T-helper 9 cell (primary cell): ENCODE measurements at places on chromosomes 3 and 15.

- no peak for DNase-seq
These were observed 3.2 kb downstream of the XCR1 start for GRCh38 chr3:46024131-46024530.

GRCh38 chr3:27166888-27167287 lies 202.3 kb downstream of the NEK10 start:
- no peak for DNase-seq

DNA sequence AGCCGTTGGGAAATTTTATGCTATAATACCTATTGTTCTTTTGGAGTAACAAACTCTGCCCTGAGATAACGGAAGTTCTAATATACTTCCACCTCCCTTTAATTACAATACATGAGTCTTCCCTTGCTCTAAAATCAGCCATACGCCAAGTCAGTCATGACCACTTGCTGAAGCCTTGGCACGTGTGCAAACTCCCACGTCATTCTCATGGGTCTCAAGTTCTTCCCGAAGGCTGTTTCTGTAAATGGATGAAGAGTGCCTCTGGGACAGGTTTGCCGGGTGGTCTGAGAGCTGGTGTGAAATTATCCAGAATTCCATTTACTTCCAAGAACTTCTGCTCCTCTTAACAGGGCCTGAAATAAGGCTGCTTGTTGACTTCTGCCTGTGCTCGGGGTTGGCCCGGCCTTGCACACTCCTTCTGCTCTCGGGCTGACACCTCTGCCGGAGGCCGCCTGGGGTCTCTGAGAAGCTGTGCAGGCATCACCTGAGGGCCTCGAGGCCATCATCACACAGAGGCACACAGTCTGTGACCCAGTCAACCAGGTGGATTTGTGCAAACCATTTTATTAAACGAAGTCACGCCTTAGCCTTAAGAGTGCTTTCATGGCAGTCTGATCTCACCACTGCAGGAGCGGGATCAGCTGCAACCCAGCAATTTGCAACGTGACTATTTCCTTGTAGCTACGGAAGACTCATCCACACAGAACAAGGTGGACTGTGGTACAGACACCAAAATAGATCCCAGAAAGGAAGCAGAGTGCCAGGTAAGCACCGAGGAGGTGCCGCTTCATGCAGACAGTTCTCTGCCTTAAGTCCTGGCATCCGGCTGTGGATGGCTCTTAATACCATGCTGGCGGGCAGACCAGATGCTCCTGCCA lies 120.1 kb downstream of the ADAMTS17 start:
- DNase-seq: no peak

GRCh38 chr3:138072796-138073195 lies 42.6 kb downstream of the DZIP1L start:
- no peak for DNase-seq

GRCh38 chr15:66698318-66698961 lies 3.6 kb upstream of the SMAD6 start:
- no peak for DNase-seq

- DNase-seq: no peak
These were observed 30.8 kb upstream of the LMCD1 start for GRCh38 chr3:8470801-8471200.

DNA sequence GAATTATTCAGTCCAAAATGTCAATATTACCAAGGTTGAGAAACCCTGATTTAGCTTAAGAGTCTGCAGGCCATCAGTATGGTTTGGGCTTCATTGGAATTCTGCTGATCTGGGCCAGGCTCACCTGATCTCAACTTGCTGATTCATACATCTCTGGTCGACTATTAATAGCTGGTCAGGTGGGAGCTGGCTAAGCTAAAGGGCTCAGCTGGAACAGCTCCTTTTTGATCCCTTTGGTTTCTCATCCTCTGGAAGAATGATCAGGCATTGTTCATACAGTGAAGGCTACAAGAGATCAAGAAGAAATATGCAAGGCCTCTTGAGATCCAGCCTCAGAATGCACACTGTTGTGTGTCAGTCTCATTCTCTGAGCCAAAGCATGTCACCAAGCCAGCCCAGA lies 123.3 kb upstream of the MME start:
- no peak for DNase-seq

- DNase-seq: no peak
These were observed 274.2 kb downstream of the ZIC4 start for GRCh38 chr3:147132168-147132567.

- DNase-seq: no peak
These were observed 686.9 kb downstream of the GRM7 start for GRCh38 chr3:7547826-7548225.

DNA sequence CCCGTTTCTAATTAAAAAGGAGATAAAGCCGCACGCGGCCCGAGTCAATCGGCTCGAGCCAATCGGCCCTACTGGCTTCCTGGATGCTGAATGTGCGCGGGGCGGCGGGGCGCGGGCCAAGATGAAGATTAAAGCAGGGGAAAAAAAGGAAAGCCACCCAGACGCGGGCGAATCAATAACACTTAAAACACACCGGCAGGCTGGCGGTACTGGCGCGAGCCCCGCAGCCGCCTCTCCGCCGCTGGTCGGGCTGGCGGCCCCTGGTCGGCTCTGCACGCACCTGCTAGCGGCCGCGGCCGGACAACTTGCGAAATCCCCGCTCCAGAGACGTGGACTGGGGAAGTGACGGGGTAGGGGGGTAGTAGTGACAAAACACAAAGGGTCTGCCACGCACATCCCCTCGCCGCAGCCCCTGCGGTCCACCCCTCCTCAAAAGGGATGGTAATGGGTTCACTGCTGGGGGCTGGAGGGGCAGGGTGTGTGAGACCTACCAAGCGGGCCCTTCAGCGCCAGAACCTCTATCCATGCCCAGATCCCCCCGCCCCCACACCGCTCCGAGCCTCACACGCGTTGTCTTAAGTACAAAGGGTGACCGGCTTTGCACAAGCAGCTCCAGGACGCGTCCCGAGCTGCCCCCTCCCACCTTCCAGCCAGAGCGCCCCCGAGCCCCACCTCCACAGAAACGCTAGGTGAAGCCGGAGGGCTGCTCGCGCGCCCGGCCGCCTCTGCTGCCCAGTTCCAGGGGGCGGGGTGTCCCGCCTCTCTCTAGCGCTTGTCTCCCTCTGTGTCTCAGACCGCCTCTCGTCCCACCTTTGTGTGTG lies 1.4 kb downstream of the WNT7A start:
- DNase-seq: peak; percentile 14

GRCh38 chr3:110905121-110905520 lies 166.5 kb upstream of the NECTIN3 start:
- DNase-seq: no peak

DNA sequence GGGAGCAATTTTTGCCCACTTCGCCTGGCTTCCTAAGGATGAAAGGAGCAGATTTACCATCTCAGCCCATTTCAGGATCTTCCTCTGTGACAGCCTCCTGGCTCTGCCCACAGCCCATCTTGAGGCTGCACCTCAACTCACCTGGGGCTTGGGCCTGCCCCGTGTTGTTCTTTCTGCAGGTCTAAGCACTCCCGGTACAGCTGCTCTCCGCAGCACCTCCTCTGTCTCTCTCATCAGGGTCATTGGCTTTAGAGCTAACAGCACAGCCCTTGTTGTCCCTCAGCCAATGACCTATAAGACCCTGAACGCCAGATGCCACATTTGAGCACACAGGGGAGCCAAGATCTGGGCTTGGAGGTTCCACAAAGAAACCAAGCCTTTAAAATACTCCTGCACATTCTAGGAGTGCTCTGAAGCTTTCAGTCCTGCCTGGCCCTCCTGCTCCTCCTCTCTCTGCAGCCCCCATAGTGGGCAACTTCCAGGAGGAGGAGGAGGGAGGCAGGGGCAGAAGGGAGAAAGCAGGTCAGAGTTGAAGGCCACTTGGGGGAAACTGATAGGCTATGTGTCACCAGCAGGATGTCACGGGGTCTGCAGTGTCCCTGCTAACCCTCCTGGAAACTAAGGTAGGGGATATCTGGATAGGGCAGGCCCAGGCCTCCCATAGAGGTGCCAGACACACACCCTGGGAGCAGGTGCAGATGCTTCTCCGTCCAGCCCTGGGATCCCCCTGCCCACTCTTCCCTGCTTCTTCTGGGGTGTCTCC lies 115.6 kb downstream of the ETFA start:
- DNase-seq: no peak

DNA sequence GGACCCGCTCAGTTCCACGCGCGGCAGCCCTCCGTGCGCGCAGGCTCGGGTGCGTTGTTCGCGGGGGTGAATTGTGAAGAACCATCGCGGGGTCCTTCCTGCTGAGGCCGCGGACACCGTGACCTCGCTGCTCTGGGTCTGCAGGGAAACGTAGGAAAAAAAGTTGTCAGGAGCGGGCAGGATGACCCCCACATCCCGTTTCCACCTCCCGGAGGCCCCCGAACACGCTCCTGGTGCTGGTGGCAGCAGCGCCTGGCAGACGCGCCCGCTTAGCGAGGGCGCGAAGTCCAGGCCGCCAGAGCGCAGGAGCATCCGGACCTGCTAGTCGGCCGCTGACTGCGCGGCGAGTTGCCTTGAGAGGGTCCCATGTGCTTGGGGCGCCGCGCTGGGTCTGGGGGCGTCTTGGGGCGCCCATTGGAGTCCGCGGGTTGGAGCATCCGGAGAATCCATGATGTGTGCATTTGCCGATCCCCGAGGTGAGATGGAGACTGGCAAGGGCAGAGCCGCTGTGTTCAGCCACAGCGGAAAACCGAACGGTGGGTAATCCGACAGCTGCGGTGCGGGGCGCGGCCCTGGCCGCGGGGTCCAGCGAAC lies 520 bp downstream of the GREM1 start:
- DNase-seq: no peak

DNA sequence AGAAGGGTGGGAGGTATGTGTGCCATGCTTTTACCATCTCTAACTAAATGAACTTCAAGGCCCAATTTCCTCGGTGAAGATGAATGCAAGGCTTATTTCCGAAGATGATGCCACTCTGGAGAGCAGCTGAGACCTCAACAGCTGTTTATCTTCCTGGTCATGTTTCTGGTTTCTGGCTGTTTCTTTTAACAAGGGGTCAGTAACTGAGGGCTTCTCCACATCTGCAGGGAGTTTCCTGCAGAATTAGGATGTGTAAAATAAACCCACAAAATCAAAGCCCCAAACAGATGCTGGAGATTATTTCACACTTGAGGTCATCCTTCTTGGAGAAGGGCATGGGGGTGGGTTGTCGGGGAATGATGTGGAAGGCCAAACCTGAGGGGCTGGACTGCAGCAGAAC lies 220.3 kb downstream of the THSD4 start:
- no peak for DNase-seq

GRCh38 chr15:73741321-73741836 lies 11.8 kb downstream of the INSYN1 start:
- DNase-seq: no peak

GRCh38 chr15:77030928-77031375 lies 36.0 kb downstream of the PSTPIP1 start:
- DNase-seq: no peak

GRCh38 chr3:40458473-40458872 lies 1.3 kb downstream of the RPL14 start:
- DNase-seq: no peak

GRCh38 chr3:73215901-73216300 lies 154.4 kb downstream of the EBLN2 start:
- DNase-seq: no peak

DNA sequence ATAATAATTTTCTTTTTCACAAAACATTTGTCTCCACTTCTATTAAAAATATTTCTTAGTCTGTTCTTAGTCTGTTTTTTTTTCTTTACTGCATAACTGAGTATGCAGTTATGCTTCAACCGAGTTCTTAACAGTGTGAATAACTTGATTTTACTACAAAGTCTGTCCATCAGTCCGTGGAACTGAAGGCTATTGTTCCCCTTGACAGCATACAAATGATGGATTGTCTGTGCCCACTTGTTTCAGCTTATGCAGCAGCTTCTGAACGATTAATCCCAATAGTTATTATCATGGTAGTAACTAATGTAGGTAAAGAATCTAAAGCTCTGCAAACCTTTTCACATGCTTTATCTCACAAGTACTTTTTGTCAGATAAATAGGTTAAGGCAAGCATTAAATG lies 150.7 kb downstream of the SSR3 start:
- DNase-seq: no peak

- no peak for DNase-seq
These were observed 64.0 kb upstream of the PLSCR4 start for GRCh38 chr3:146314871-146315270.

GRCh38 chr3:161203485-161204098 lies 17.5 kb upstream of the NMD3 start:
- no peak for DNase-seq

DNA sequence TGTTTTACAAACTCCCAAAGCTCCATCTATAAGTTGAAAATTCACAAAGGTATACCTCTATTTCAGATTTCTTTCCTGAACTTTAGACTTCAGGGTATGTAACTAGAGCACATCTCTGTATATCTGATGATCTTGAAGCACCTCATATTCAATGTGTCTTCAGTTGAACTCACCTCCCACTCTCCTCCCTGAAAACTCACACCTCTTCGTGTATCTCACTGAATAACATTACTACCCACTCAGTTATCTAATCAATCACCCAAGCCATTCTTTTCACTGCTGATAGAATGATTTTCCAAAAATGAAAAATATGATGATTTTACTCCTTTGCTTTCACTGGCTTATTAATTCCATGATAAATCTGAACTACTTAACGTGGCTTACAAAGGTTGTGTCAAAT lies 52.9 kb downstream of the GTPBP8 start:
- DNase-seq: no peak

DNA sequence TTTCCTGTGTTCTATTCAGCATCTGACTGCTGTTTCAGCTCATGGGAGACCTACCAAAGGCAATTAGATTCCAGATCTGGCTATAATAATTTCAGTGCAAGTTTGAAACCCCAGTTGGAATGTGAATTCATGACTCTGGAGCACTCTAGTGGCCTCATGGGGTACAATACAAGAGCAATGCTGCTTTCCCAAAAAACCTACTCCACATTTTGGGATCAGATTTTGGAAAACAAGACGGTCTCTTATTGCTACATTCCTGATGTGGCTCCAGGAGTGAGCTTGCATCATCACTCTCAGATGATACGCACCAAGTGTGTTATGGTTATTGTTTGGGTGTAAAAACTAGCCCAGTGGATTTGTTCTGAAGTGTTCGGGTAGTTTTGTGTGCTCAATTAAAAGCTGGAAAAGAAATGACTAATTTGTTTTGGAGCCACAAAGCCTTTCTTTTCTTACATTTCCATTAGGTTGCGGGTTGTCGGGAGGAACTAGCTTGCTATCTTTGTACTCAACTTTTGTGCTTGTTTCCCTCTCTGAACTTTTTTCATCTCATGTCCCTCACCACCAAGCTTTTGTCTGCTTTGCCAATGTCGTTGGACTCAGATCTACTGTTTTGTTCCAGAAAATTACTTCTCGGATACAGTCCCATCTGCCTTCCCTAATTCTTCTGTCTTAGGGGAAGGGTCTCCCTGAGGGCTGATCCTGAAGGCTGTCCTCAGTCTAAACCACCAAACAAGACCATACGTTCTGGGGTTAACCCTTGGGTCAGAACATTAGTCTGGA lies 272.1 kb downstream of the BBX start:
- DNase-seq: no peak
